Calu3 (cell line): ENCODE measurements at places on chromosomes 6 and 20. TPM values are rescaled to one million over a fixed set of nuclear protein-coding genes. Genes with fewer than 3 reads are reported as not detected.

The TGM2 gene
- 261 and 311 TPM in 2 replicates for total RNA-seq

- peaks cover 19% of the 10 kb centered on the region for H3K36me3 ChIP-seq
- H3K4me3 ChIP-seq, result no peak overlapping the region
- H3K27ac ChIP-seq, result no peak overlapping the region
Observed at GRCh38 chr6:37310966-37311365, 42.8 kb upstream of the RNF8 start.

DNA sequence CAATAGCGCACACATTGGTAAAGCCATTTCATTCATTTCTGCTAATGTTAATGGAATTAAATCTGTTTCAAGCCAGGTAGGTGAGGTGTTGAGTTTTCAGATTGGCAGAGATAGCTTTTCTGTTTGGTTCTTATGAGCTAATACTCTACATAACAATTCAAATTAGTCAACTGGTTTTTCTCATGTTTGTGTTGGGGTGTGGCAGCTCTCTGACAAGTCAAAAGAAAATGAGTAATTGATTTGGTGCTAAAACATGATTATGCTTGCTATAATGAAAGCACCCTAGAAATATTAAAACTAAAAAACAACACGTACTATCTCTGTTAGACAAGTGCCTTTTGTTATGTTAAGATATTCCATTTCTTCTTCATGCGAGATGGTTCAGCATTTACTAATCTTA lies 13.6 kb downstream of the PPP1R14C start:
- no peak overlapping the region for H3K4me3 ChIP-seq
- no peak for DNase-seq
- H3K4me1 ChIP-seq, result no peaks in the 10 kb centered on the region
- H3K36me3 ChIP-seq, result no peaks in the 10 kb centered on the region
- H3K27ac ChIP-seq, result no peak overlapping the region

DNA sequence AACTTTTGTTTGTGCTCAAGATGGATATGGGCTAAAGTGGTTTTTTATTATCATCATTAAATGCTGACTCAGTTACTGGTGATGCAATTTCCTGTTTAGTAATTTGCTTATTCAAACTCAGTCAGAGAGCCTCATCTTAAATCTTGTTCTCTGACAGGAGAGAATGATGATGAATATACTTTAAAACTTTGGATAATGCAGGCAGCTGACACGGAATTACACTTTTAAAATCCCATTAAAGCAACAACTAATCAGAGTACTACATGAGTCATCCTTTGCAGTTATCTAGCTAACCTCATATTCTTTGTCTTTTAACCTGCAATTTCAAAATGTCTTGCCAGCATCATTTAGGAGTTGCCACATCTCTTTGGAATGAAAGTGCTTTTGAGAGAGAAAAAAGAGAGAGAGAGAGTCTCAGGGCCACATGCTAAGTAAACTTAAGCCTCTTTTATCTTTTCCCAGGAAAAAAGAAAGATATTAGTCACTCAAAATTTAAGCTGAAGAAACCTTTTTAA lies 9.2 kb upstream of the C6orf141 start:
- H3K4me3 ChIP-seq, result no peak overlapping the region
- no peaks in the 10 kb centered on the region for H3K27me3 ChIP-seq
- no peak for DNase-seq
- no peaks in the 10 kb centered on the region for H3K36me3 ChIP-seq
- H3K27ac ChIP-seq, result peak overlapping the region; percentile 24
